ENCODE measurements at places on chromosomes 3 and 15.

DNA sequence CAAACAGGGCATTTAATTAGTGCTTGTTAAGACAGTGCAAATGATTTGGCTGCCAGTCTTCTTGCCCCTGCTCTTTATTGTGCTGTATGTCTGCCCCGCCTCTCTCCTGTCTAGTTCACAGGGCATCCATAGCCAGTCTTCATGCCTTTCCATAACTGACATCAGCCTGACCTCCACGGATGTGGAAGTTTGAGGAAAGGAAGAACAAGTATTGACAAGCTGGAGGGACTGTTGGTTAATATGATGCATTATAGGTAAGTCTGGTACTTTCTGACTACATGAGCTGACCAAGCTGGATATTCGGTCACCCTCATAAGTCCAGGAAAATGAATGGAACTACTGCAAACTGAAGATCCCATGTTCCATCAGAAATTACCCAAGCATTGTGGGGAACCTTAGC is 325.9 kb downstream of the TIGIT start:
- DNase-seq, result no peak

- DNase-seq, result no peak
Measured at GRCh38 chr3:138949445-138950005, 2.5 kb downstream of the FOXL2NB start.

DNA sequence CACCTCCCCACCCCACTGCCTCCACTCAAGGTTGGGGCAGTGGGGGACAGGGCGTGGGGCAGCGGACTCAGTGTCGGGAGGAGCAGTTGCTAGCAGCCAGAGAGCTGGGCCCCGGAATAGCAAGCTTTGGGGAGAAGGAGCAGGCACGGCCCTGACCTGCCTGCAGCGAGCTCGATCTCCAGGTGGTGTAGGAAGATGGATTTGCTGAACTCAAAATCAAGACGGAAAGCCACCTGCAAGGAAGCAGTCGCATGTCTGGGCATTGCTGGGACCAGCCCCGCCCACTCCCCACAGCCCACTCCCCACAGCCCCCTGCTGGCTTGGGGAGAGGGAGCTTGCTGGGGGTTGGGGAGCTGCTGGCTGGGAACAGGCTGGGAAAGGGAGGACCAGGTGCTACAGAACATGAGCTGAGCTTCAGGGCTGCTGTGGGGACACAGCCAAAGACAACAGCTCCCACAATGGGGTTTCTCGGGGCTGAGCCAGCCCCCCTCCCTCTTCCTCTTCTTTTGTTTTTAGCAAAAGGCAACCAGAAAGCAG is 38.0 kb downstream of the FEM1B start:
- no peak for DNase-seq

DNA sequence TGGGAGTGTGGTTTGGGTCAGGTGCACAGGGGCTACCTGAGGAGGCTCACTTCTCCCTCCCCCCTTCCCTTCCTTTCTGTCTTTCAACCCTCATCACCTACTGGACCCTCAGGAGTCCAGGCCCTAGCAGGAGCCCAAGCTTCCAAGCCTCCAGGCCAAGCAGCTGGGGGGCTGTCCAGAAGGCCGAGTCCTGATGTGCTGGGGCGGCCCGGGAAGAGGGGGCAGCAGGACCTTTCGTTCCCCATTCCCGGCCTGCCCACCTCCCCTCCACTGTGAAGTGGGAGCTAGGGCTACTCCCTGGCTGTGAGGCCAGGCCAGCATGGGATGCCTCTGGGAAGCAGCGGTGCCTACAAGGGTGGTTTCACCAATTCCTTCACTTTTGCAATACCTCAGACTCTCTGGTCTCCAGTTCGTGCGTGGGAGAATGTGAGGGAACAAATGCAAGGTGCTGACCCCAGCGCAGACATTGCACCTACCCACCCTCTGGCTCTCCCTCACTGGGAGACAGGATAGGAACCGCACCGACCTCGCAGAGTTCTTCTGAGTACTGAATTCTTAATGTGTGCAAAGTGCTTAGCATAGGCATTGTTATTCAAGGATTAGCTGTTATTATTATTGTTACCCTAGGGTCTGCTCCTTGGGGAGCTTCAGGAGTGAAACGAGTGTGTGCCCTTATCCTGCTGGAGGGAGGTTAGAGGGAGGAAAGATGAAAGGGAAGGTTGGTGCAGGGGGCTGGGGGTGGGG is 2.5 kb downstream of the EPHB3 start:
- no peak for DNase-seq

DNA sequence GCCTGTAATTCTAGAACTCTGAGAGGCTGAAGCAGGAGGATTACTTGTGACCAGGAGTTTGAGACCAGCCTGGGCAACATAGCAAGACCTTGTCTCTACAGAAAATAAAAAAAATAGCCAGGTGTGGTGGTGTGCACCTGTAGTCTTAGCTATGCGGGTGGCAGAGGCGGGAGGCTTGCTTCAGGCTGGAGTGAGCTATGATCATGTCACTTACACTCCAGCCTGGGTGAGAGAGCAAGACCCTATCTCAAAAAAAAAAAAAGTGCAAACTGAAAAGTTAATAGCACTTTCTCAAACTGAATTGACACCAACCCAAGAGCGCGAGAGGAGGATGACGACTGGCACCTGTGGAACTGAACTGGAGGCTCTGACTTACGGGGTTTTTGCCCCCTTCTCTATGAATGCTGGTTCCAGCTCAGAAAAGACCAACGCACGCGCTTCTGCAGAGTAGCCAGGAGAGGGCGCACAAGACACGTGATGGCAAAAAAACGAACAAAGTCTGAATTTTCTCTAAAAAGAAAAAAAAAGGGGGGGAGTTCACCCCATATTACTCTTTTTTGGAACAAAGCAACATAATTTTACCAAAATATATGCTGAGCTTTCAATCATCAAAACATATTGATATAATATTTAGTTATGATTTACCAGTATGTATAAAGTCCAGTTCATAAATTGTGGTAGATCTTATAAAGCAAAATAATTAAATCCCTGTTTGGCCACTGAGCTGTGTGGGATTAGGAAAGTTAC is 23.7 kb downstream of the CFAP92 start:
- DNase-seq, result peak; percentile 34

- DNase-seq, result no peak
Measured at GRCh38 chr15:69531665-69532027, 79.0 kb downstream of the RPLP1 start.

GRCh38 chr15:27844018-27844666 is 255.0 kb downstream of the OCA2 start:
- no peak for DNase-seq

- DNase-seq, result no peak
Measured at GRCh38 chr3:188179006-188179966, 25.3 kb downstream of the LPP start.

DNA sequence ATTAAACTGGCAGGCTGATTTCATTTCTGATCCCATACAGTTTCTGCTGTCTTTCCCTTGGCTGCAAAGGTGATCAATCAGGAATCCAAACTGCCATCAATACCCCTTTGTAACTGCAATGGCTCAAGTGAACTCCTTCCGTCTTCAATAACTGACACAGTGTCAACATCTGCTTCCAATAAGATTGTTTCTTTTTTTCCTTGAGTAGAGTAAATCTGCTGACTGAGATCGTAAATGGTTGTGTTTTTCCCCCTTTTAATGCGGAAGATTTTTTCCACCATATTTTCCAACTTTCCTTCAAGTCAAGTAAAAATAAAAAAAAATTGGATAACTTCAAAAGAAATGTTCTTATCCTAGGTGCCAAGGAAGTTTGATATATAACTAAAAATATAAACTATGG is 48.7 kb downstream of the VGLL3 start:
- no peak for DNase-seq

Data from activated naive CD8-positive, alpha-beta T cell treated with anti-CD3 and anti-CD28 coated beads, Interleukin-2, amount 50 U/mL, for 16 hours (primary cell).